COLO829 (cell line): ENCODE measurements at places on chromosomes 12 and 14.

GRCh38 chr12:11693601-11694000 lies 44.1 kb downstream of the ETV6 start:
- no peak for DNase-seq

DNA sequence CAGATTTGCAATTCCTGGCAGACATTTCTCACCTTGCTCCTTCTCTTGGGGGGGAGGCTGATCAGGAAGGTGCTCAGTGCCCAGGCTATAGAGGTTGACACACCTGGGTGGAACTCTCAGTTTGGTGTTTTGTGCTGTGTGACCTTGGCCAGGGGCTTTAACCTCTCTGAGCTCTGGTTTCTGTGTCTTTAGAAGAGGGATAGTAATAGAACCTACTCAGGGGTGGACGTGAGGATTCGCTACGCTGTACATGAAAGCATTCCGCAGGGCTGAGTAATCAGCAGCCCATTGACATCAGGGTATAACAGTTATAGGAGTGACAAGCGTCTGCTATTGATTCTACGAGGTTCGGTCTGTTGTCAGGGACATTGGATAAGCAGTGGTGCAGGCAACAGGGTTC lies 98.1 kb downstream of the PHETA1 start:
- DNase-seq: peak; percentile 87

GRCh38 chr12:69910694-69911093 lies 85.7 kb downstream of the MYRFL start:
- no peak for DNase-seq

- DNase-seq: no peak
These were observed 36.2 kb downstream of the ANAPC7 start for GRCh38 chr12:110367181-110367864.

GRCh38 chr14:67395876-67396189 lies 16.1 kb downstream of the PLEK2 start:
- no peak for DNase-seq

- DNase-seq: no peak
These were observed 98.9 kb downstream of the HMGA2 start for GRCh38 chr12:65923228-65923627.

DNA sequence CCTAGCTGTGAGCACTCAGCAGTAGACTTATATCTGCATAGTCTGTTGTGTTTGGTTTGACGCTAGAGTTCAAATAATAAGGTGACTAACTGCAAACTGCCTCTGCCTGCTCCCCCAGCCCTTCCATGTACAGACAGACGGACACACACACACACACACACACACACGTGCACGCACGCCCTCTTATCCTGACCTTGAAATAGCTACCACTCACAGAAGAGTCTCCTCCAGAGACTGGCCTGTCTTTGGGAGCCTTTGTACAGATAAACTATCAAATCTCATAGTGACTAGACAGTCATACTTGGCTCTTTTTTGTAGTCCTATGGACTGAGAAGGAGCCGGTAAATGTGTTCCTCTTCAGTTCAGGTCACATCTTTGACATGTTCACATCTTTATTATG lies 158.4 kb downstream of the FBXL14 start:
- DNase-seq: no peak
